ENCODE measurements at places on chromosomes 1 and 21. TPM values are rescaled to one million over a fixed set of nuclear protein-coding genes. Genes with fewer than 3 reads are reported as not detected.

Gene BARHL2
- total RNA-seq = not detected

Gene GOLT1A
- total RNA-seq = not detected

Gene CD5L
- total RNA-seq = not detected

Gene CRP
- total RNA-seq = not detected

Gene CCDC17
- total RNA-seq = 2.8 TPM

Gene LYSMD1
- 5.0 TPM for total RNA-seq

Gene CELA3B
- not detected for total RNA-seq

Gene RPTN
- total RNA-seq = not detected

Gene INSRR
- total RNA-seq = 0.78 TPM

Gene SPRR1A
- total RNA-seq = not detected

Gene LAD1
- total RNA-seq = not detected

Gene KRTAP8-1
- total RNA-seq = not detected

Gene APCS
- total RNA-seq = not detected

Gene DNAJC28
- total RNA-seq = 0.12 TPM

Gene CA6
- total RNA-seq = 2.2 TPM

Gene FCAMR
- total RNA-seq = not detected

Gene AZIN2
- total RNA-seq = 1.1 TPM

DNA sequence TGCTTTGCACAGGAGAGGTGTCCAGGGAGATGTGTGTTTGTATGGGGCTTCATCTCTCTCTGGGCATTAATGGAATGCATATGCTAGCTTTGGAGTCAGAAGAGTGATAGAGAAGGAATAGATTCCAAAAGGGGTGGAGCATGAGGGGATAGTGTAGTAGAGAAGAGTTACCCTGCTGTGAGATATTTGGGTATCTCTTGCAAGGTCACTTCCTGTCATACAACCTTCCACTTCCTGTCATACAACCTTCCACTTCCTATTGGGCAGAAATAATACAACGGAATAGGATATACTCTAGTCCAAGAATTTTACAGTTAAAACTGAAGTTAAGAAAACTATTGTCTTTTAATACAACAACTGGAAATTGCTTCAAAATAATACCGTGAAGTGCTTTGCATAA is 351.8 kb upstream of the FMN2 start:
- DNase-seq = no peak

GRCh38 chr1:232149287-232150201 is 480.4 kb downstream of the SIPA1L2 start:
- DNase-seq = no peak

GRCh38 chr1:174742805-174743653 is 256.7 kb upstream of the CACYBP start:
- no peak for DNase-seq

GRCh38 chr1:41901551-41901950 is 17.2 kb downstream of the HIVEP3 start:
- DNase-seq = no peak

- no peak for DNase-seq
Measured at GRCh38 chr1:193069748-193070385, 10.5 kb downstream of the RO60 start.

DNA sequence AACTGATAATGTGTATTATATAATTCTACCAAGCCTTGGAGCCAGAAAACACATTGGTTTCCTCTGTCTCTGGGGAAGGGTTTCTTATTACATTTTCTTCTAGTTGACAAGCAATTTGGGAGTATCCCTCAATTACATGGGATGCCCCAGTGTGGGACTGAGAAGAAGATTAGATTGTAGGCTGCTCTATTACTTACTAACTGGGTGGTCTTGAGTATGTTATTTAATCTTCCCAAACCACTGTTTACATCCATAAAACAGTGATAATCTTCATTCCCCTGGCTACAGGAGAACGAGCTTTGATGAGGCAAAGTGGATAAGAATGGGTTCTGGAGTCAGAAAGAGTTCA is 105.8 kb downstream of the TSEN15 start:
- DNase-seq = no peak

GRCh38 chr1:76266762-76267161 is 192.2 kb downstream of the ST6GALNAC3 start:
- DNase-seq = no peak

GRCh38 chr1:109782927-109783326 is 19.2 kb upstream of the EPS8L3 start:
- no peak for DNase-seq

DNA sequence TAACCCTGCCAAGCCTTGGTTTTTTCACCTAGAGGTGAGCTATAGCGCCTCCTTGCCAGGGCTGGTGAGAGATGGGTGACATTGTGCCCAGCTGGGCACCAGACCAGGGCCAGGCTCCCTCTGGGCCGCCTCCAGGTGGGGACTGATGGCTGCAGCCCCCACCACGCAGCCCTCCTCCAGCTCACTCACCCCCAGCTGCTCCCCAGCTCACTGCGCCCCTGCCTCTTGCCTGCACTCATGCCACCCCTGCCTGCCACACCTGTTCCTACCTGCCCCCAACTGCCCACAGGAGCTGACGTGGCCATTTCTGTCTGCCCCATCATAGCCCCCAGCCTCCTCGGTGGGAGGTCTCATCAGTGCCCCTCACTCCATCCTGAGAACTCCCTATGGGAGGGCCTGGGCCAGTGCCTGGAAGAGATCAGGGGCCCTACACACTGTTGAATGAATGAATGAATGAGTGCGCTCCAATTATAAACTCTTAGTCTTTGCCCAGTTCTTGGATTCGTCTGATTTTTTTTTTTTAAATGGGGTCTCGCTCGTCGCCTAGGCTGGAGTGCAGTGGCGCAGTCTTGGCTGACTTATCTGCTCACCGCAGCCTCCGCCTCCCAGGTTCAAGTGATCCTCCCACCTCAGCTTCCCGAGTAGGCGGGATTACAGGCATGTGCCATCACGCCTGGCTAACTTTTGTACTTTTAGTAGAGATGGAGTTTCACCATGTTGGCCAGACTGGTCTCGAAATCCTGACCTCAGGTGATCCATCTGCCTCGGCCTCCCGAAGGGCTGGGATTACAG is 26.4 kb upstream of the VPS13D start:
- no peak for DNase-seq

DNA sequence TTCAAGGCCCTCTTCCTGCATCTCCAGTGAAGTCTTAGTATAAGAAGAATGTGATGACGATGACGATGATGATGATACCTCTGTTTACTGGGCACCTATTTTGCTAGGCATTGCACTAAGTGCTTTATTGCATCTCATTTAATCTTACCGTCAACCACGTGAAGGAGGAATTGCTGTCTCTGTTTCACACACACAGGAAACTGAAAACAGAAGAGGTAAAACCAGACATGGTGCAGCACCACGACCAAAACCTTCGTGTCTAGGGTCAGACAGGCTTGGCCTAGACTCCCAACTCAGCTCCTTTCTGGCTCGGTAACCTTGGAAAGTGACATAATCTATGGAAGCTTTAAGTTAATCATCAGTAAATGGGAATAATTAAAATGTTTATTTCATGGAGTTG is 20.7 kb upstream of the KCNA2 start:
- DNase-seq = no peak

DNA sequence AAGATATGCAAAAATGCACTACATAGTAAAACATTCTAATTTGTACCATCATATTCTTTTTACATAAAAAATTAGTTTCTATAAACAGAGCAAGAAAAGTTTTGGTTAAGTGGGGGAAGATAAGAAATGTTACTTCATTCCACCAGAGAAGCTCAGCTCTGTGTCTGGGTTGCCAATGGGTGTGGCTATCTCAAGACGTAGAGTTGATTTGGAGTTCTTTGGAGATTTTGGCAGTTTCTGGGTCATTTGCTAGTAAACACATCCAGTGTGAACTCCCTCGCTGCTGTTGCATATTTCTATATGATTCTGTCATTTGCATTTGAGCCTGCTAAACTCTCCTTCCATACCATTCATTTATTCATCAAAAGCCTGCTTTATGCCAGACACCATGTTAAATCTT is 7.2 kb downstream of the RGL1 start:
- DNase-seq = no peak

- DNase-seq = no peak
Measured at GRCh38 chr1:116234429-116234828, 123.2 kb downstream of the MAB21L3 start.

DNA sequence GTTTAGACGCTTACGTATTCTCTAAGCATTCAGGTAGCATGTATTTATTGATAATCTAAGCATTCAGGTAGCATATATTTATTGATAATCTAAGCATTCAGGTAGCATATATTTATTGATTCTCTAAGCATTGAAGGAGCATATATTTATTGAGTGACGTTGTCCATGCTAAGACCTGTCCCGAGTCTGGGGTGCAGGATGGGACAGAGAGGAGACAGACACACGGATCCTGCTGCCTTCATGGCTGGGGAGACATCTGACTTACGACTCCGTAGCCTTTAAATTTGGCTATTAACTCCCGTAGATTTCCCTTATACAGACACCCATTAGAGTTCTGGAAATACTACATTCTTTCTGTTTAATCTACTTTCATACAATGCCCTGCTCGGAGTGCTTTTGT is 982 bp downstream of the SCCPDH start:
- no peak for DNase-seq

DNA sequence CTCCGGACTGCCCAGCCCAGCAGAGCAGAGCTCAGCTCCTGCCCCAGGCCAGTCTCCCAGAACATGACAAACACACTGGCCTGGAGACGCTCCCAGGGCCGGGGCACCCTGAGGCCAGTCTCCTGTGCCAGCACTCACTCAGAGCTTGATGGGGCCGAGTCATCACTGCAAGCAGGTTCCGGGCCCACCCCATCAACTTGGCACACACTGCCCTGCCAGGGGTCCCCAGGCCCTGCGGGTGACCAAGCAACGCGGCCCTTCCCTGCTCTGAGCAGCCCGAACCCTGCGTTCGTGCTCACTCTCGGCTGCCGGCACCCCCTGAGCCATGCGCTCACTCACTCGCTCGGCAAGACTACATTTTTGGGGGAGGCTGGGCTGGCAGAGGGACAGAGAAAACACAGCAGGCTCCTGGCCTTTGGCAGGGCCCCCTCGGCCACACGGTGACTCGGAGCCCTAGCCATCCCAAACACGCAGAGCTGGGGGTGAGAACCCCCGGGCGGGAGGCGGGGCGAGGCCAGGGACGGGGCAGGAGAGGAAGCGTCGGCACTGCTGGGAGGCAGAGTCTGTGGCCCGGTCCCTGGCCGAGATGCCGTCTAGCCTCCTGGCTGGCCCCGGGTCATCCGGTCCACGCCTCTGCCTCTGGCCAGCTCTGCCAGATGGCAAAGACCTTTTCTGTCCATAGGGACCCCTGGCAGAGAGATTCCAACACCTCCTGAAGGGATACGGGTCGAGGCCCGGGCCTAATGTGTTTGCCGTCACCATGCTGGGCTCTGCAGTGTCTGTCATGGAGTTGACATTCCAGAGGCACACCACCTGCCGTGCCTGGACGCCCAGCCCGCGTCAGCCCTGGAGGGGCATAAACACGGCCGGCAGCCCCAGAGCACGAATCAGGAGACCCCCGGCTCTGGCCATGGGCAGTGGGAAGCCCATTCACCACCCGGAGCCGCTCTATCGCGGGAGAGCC is 68.0 kb downstream of the MEGF6 start:
- DNase-seq = no peak

DNA sequence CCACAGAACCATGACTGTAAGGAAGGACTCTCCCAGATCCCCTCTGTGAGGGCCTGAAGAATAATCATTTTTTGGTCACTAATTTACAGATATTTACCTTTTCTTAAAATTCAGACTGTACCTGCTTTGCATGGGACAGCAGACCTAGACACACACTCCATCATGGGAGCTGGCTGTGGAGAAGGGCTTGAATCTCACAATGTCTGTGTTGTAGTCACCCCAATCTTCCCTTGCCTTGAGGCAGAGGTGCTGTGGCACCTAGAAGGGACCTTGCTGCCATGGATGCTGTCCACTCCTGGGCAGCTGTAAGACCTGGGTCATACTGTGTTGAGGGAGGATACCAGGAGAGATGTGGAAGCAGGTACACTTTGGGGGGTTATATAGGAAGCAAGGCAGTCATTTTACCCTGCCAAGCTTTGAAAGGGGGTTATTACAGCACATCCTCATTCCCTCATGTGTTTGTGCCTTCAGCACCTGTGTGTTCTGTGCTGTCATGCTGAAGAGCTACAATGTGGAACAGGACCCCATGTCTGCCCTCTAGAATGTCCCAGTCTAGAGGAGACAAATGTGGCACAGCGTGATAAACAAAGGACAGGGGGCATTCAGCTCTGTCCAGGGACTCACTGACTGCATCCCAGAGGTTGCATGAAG is 27.1 kb downstream of the TRAF5 start:
- DNase-seq = no peak

DNA sequence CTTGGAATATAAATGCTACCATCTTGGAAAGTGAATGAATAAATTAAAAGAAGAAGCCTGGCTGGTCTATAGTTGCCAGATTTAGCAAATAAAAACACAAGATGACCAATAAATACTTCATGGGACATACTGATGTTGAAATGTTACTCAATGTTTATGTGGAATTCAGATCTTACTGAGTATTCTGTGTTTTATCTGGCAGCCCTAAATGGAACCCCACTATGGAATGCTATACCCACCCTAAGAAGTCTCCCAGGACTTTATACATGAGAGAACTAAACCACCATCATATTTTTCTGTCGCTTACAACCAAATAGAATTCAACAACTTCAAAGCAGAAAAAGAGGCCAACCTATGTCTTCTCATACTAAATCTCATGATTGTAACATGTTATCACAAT is 177.6 kb upstream of the HMCN1 start:
- no peak for DNase-seq

GRCh38 chr1:237799762-237800474 is 90.8 kb downstream of the ZP4 start:
- no peak for DNase-seq

DNA sequence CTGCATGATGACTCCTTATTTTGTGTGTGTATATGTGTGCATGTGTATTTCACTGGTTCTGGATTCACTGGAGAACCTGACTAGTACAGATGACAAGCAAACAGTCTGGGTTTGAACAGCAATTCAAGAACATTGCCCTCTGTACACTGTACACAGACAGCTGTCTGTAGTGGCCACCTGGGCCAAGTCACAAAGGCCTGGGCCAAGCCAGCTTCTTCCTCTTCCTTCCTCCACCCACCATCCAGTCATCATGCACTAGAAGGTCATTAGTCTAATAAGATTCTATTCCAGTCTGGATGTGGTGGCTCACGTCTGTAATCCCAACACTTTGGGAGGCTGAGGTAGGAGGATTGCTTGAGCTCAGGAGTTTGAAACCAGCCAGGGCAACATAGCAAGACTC is 155.9 kb downstream of the ELAVL4 start:
- DNase-seq = no peak

All from activated T-helper 1 cell treated with anti-CD3 and anti-CD28 coated beads, Interleukin-12 subunit alpha, Interleukin-12 subunit beta, Interleukin-2, Interleukin-4 antibody, amounts not matched to agents 30 ng/mL and 10 ng/mL and 1 ng/mL, durations not matched to agents 14 hours and 24 hours and 36 hours (primary cell).